ENCODE measurements at places on chromosomes 5 and 9.
A peak's percentile ranks its signal among the peaks of the same experiment; 100 is the strongest.

DNA sequence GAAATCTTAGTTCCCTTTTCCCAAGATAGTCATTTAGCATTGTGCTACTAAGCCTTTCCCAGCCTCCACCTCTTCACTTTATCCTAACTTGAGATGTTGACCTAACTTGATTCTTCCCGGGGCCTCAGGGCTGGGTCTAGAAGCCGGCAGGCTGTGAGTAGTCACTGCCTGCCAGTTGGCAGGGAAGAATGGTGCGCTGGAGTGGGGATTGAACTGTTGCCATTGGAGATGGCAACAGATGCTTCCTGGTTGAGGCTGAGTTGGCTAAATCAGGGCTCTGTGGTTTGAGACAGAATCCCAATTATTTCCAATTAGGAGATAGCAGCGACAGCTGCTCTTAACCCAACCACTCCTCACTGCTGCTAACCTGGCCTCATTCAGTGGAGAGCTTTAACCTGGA, 343.1 kb downstream of the BRINP1 start:
- peak; percentile 94 for DNase-seq

DNA sequence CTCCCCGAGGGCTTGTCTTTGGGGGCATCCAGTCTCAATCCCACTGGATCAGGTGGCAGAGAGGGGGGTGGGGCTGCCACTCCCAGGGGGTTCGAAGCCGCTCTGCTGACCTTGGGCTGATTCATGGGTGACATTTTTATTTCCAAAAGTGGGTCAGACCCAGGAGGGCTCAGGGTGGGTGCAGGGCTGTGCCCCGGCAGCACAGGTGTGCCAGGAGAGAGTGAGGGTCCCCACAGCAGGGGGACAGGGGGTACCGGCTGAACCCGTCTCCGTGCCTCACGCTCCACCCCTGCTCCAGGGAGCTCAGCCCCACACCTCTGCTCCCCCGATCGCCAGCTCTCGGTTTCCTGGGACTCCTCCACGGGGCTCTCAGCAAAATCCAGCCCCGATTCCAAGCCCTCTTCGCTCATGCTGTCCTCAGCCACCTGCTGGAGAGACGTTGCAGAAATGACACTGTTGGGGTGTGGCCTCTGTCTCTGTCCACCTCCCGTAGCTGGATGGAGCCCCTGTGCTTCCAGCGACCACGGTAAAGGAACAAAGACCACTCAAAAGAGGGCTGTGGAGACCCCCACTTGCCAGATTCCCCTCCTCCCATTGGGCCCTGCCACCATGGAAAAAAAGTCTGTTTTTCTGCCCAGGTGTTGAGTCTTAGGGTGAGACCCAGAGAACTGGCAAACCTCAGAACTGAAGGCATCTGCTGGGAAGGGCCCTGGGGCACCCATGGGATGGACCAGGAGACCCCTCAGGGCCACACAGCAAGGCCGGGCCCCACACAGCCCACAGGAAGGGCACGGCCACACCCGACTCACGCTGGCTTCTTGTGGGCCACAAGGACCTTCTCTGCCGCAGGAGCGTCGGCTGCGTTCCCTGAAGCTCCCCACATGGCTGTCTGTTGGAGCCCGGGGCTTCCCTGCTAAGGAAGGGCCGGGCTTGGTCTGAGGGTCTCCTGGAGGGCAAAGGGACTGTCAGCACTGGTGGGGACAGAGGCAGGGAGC, 10.6 kb upstream of the QSOX2 start:
- DNase-seq: peak; percentile 49

- no peak for DNase-seq
Measured at GRCh38 chr5:53749621-53750020, 189.2 kb downstream of the NDUFS4 start.

- no peak for DNase-seq
Measured at GRCh38 chr5:9698125-9698826, 68.1 kb upstream of the TAS2R1 start.

- DNase-seq: no peak
Measured at GRCh38 chr5:151317871-151318270, 14.3 kb upstream of the SLC36A3 start.

DNA sequence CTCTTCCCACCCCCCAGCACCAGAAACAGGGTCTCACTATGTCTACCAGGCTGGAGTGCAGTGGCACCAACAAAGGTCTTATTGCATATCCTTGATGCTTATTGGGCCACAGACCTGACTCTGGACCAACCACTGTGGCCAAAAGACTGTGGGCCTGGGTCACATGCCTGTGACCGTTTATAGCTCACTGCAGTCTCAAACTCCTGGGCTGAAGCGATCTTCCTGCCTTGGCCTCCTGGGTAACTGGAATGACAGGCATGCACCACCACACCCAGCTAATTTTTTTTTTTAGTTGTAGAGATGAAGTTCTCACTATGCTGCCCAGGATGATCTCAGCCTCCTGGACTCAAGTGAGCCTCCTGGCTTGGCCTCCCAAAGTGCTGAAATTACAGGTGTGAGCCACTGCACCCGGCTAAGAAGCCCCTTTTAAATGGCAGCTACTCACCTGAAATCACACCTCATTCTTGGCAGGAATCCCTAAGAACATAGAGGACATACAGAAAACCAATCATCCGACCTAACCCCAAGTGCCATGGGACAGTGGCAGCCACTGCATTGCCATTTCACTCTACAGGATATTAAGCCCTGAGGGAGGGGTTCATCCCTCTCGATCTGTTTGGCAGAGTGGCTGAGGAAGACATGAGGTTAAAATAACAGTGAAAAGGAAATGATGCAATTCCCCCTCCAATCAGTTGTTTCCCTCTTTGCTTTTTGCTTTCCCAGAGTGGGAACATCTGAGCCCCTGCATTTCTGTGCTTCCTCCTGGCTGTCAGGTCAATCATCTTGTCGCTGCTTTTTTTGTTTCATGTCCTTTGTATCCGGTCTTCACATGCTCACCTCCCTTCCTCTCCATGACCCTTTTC, 74.6 kb downstream of the LRRC70 start:
- no peak for DNase-seq

DNA sequence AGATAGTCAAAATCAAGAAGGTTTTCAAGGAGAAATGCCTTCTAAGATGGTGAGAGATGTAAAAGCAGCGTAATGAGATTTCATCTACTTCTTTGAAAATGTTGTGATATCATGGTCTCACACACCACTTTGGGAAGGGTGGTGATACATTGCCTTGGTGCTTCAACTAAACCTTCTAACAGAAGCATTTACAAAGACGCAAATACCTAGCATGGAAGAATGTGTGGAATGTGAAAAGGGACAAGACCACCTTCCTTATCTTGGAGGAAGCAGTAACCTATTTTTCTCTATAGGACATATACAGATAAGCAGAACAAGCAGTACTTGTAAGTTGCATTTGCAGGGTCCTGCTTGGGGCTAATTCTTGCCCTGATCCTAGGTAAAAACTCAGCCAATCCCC, 38.8 kb downstream of the PCA3 start:
- no peak for DNase-seq

GRCh38 chr5:71757590-71758543, 38.8 kb downstream of the CARTPT start:
- DNase-seq: peak; percentile 87

DNA sequence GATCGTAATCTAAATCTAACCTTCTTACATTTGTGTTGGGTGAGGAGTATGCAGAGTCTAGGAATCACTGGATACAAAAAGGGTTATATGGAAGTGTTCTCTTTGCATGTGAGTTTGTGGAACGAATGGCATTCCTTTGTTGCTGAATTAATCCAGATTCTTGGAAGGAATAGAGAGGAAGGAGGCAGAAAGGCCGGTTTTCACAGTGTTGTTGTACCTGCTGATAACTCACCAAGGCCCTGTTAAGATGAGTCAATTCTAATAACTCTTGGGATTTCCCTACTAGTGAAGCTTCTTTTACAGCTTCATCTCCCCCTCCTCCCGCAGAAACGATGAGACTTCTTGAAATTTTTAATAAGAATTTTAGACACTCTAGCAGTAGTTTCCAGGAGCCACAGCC, 84.0 kb downstream of the ZSWIM6 start:
- DNase-seq: no peak

- no peak for DNase-seq
Measured at GRCh38 chr9:122029898-122030297, 63.2 kb downstream of the TTLL11 start.

DNA sequence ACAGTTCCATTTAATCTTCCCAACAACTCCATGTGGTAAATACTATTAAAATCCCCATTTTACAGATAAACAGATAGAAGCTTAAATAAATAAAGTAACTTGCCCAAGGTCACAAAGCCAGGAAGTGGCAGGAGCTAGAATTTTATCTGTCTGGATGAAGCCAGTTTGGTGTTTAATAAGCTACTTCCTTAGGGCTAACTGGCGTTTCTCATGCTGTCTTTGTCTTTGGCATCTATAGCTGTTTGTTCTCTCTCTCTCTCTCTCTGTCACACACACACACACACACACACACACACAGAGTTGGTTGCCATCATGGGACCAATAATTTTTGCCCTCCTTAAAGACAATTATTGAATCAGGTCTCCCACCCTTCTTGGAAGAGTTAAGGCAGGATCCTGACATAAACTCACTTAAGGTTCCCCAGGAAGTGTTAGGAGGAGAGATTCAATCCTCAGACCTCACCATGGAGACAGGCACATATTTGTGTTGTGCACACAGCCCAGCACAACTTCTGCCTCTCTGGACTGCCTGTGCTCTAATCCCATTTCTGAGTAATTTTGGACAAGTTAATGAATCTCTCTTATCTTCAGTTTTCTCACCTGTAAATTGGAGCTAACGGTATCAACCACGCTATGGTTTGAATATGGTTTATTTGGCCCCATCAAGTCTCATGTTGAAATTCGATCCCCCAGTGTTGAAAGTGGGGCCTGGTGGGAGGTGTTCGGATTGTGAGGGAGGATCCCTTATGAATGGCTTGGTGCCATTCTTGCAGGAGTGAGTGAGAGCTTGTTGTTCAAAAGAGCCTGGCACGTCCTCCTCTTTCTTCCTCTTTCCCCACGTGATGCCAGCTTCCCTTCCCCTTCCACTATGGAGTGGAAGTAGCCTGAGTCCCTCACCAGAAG, 8.3 kb upstream of the ADRA1B start:
- no peak for DNase-seq

DNA sequence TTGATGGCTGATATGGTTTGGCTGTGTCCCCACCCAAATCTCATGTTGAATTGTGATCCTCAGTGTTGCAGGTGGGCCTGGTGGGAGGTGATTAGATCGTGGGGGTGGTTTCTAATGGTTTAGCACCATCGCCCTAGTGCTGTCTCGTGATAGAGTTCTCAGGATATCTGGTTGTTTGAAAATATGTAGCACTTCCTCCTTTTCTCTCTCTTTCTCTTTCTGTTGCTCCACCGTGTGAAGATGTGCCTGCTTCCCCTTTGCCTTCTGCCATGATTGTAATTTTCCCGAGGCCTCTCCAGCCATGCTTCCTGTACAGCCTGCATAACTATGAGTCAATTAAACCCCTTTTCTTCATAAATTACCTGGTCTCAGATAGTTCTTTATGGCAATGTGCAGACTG, 111.6 kb downstream of the SREK1 start:
- DNase-seq: no peak

DNA sequence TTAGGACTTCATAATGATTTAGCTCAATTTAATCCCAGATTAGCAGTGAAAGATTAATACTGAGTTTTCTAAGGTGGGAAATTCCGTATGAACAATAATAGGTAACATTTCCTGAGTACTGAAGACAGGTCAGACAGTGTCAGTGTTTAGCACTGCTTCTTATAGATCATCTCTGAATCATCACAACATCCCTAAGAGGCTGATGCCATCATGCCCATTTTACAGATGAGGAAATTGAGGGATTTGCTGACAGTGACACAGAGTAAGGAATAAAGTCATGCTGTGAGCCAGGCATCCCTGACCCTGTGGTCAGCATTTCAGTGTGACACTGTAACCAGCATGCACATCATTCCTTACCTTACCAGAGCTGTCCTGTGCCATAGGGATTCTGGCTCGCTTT, 44.5 kb downstream of the DAPK1 start:
- no peak for DNase-seq

DNA sequence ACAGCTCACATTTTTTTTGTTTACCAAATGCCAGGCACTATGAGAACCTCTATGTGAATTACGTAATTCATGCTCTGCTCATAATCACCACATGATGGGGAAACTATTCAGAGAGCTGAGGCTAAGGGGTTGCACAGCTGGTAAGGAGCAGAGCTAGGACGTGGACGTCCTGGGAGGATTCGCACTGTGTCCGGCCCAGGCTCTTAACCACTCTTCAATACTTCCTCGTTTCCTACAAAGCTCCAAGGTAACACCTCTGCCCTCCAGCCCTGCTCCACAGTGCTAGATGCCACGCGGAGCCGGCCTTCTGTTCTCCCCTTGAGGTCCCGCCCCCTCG, 8.7 kb downstream of the PHF19 start:
- no peak for DNase-seq

- DNase-seq: no peak
Measured at GRCh38 chr5:10642367-10642766, 78.5 kb downstream of the ANKRD33B start.

DNA sequence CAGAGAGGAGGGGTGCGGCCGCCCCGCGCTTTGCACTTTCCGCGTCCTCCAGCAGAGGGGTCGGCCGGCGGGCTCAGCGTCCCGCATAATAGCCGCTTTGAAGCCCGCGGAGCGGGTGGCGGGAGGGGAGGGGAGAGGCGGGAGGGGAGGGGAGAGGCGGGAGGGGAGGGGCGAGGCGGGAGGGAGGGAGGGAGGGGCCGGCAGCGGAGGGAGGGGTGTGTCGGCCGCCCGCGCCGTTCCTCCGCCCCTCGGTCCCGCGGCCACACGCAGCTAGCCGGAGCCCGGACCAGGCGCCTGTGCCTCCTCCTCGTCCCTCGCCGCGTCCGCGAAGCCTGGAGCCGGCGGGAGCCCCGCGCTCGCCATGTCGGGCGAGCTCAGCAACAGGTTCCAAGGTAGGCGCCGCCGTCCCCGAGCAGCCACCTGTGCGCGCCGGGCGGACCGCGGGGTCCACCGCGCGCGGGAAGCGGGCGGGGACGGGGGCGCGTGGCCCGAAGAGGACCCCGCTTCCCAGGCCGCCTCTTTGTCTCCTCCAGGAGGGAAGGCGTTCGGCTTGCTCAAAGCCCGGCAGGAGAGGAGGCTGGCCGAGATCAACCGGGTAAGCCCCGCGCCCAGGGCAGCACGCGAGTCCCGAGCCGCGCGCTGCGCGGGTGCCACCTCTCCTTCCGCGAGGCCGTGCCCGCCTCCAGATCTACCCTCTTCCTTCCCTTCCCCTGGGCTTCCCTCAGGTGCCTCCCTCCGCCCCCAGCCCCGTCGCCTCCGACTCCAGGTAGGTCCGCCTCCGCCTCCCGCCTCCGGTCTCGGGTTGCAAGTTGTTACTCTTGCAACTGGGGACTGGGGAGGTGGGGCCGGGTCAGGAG, at the start of gene AIF1L:
Gene AIF1L, plus strand, starts transcription at position 263 of the 857 bp plus-strand sequence. Its CDS starts 99 bp downstream, at position 362.
- DNase-seq: peak; percentile 89

GRCh38 chr5:14490309-14490711, 91.3 kb upstream of the OTULINL start:
- no peak for DNase-seq

DNA sequence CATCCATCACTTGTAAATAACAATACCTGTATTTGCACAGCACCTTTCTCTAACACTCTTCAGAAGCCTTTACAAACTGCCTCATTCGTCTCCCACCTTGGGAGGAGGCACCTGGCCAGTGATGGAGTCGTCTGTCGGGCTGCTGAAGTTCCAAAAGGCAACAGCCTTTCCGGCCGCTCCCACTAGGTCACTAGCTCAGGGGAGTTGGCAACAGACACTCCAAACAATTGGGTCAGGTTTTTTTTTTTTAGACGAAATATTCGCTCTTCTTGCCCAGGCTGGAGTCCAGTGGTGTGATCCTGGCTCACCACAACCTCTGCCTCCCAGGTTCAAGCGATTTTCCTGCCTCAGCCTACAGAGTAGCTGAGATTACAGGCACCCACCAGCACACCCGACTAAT, 4.0 kb downstream of the DAP start:
- DNase-seq: no peak

- no peak for DNase-seq
Measured at GRCh38 chr9:136110082-136111061, 8.3 kb downstream of the TMEM250 start.
